ENCODE measurements at places on chromosomes 12 and 14. TPM values are rescaled to one million over a fixed set of nuclear protein-coding genes. Genes with fewer than 3 reads are reported as not detected.

The RNASE1 gene
- total RNA-seq, result 8.6 TPM

The CCDC85C gene
- total RNA-seq, result 50.2 TPM

GRCh38 chr14:22313172-22313801 is 275.7 kb downstream of the DAD1 start:
- ATAC-seq, result no peak

GRCh38 chr12:131636940-131637750 is 73.7 kb upstream of the SFSWAP start:
- ATAC-seq, result no peak

DNA sequence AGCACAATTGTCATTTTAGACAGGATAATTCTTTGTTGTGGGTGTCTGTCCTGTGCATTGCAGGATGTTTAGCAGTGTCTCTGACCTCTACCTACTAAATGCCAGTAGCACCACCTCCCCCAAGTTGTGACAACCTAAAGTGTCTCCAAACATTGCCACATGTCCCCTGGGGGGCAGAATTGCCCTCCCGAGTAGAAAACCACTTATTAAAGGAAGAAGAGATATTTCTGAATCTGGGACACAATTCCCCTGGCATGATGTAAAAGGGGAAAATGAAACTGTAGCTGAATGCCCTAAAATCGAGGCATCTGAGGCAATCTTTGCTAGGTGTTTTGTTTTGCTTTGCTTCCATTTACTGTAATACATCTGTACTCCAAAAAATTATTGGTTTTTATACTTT is 116.8 kb upstream of the NAP1L1 start:
- ATAC-seq, result no peak

GRCh38 chr12:10562306-10562933 is 51.0 kb downstream of the MAGOHB start:
- ATAC-seq, result no peak

All from esophagus mucosa (tissue), 1 donor.